NCI-H1048 (cell line): ENCODE measurements at places on chromosomes 16 and 17.

GRCh38 chr17:36880268-36880905 is 56.9 kb upstream of the LHX1 start:
- no peak for DNase-seq

DNA sequence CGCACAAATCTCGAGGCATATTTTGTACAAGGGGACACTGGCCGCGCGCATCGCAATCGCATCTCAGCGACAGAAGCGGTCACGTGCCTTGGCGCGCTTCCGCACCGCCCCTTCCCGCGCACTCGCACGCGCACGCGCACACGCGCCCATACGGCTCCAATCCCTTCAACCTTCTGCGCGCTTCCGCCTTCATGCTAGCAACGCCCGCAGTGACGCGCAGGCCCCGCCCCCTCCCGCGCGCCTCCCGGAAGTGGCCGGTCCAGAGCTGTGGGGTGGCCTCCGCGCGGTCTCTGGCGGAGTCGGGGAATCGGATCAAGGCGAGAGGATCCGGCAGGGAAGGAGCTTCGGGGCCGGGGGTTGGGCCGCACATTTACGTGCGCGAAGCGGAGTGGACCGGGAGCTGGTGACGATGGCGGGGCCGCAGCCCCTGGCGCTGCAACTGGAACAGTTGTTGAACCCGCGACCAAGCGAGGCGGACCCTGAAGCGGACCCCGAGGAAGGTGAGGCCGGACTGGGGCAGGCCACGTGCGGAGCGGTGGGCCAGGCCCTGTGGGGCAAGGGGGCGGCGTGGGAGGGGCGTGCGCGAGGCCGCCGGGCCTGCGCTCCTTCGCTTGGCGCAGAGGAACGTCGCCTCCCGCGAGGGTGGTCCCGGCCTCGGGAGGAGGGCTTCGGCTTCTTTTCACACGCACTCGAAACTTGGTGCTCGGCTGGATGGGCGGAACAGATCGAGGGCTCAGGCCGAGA is at the start of gene AATF:
Gene AATF (plus strand): TSS at position 238 of the 744 bp plus-strand sequence. CDS start 172 bp downstream, at position 410.
- peak; percentile 89 for DNase-seq

DNA sequence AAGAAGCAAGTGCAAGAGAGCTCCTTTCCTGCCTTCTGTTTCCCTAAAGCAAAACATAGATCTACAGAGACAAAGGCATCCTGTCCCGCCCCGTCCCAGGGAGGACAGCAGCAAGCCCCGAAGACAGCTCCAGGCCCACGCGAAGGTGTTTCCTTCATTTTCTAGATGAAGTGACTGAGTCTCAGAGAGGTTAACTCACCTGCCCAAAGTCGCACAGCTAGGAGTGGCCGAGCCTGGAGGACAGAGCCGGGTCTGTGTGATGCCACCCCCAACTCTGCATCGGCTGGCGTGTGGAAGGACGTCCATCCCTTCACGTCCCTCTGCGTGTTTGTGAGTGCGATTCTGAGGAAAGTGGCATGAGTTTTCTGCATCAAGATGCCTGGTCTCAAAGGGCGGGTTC is 187.2 kb upstream of the CHMP6 start:
- no peak for DNase-seq

- no peak for DNase-seq
Observed at GRCh38 chr16:27425961-27426360, 24.0 kb downstream of the IL21R start.

DNA sequence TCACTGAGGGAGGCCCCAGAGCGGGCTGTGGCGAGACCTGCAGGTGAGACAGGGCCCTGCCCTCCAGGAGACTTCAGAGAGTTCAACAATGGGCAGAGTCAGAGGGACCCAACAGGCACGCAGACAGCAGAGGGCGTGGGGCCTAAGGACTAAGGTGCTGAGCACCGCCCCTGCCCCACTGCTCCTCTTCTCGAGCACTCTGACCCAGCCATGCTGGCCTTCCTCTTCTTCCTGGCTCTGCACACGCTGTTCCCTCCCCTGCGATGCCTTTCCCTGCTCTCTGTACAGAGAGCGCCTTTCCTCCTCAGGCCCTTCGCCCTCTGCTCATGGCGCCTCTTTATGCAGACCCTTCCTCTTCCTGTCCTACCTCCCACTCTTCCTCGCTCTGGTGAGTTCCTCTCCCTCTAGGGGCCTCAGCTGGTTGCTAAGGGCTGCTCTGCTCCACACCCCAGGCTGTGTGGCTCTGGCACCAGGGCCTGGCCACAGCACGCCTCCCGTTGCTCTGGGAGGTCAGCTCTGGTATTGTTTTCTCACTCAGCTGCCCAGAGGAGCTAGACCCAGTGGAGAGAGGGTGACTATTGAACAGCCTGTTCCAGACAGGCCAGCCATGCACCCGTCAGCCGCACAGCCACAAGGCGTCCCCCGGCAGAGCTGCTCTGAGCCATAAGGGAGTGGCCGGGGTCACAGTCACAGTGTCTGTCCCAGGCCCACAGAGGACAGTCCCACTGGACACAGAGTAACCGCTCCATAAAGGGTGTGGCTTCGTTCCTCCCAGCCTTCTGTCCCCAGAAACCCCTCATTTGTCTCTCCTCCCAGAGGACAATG is 13.6 kb upstream of the RASD1 start:
- DNase-seq = no peak

DNA sequence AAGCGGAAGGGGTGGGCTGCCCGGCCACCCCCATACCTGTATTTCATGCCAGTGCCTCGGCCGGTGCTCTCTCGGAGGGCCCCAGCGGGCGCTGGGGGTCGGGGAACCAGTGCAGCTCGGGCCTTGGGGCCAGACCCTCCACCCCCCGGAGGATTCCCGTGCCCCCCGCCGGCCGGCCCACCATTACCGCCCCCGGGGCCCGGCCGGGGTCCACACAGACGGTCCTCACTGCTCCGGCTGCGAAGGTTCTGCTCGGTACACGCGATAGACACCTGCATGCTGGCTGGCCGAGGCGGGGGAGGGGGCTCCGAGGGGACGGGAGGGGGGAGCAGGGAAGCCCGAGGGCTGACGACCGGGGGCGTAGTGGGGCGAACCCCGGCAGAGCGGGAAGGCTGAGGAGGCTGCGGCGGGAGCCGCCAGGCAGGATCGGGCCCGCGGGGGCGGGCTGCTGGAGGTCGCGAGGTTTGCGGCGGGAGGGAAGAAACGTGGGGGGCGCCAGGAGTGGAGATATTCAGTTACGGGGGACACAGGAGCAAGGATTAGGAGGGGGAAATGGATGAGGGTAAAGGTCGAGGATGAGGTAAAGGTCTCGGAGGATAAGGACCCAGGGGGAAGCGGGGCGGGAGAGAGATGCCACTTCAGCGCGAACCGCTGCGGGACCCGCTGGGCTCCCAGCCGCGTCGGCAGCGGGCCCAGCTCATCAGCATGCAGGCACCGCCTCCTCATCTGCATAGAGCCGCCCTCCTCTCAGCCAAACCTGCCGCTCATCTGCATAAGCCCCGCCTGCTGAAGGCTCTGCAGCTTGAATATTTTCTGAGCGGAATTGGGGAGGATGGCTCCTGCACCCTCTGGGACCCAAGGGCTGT is at the start of gene KCNAB3:
Gene KCNAB3 (minus strand): TSS at position 699 of the 866 bp plus-strand sequence. CDS start 421 bp downstream, at position 278.
- peak; percentile 61 for DNase-seq

GRCh38 chr17:57106107-57106835 is 21.2 kb downstream of the AKAP1 start:
- DNase-seq = no peak

DNA sequence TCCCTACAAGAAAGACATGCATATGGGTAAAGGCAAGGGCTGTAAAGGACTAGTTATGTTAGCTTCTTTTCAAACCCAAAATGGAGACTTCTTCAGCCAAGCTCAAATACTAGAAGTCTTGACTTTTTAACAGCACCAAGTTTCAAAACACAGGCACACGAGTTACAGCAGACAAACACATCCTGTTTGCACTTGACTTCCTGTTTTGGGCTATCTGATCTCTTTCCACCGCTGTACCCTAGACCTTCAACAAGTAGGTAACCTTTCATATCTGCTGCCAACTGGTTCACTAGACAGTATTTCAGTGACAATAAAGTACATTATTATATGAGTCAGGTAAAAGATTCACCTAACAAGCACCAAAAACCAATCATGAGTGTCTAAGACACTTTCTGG is 12.3 kb downstream of the RFFL start:
- DNase-seq = no peak

DNA sequence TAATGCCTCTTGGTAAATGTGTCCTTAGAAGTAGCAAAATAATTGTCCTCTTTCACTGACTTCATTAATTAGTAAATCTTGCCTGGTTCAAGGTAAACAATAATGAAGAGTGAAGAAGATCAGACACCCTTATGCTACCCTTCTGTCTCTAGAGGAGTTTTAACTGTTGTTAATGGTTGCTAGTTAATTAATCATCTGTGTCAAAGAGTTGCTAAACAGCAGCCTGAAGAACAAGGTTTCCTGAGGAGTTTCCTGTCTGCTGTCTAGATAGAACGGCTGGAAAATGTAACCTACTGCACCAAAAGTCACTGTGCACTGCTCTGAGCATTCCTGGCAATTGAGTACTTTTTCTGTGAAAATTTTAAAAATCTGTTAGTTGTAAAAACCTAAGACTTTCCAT is 131.3 kb downstream of the NLK start:
- no peak for DNase-seq

DNA sequence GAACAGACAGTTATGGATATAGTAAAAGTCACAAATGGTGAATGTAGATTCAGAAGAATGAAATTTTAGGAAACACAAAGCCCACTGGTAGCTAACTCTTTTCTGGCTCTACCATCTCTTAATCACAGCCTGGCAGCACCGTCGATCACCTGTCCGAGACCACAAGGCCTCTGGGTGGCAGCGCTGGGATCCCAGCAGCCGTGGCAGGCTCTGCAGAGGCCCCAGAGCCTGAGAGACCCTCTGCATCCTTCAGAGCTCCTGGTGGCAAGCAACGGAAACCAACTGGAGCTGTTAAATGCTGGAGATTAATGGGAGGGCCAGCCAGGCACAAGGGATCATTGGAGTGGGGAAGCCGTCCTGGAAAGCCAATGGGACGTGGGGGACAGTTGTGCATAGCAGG is 26.3 kb downstream of the LAT start:
- no peak for DNase-seq

DNA sequence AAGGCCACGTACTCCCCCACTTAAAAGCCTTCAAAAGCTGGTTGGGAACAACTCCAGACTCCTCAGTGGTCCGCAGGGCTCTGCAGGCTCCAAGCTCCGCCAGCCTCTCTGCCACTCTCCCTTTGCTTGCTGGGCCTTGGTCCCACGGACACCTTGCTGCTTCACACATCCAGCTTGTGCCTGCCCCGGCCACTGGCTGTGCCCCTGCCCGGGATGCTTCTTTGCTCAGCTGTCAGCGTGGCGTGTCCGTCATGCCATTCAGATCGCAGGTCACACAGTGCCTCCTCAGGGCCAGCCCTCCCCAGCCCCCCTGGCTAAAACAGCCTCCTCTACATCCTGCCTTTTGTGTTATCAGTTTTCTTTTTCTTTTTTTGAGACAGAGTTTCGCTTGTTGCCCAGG is 11.8 kb downstream of the ASPHD1 start:
- no peak for DNase-seq

GRCh38 chr17:74950207-74950606 is 14.5 kb downstream of the OTOP3 start:
- DNase-seq = no peak

GRCh38 chr16:29790949-29791844 is 646 bp downstream of the KIF22 start:
- no peak for DNase-seq

DNA sequence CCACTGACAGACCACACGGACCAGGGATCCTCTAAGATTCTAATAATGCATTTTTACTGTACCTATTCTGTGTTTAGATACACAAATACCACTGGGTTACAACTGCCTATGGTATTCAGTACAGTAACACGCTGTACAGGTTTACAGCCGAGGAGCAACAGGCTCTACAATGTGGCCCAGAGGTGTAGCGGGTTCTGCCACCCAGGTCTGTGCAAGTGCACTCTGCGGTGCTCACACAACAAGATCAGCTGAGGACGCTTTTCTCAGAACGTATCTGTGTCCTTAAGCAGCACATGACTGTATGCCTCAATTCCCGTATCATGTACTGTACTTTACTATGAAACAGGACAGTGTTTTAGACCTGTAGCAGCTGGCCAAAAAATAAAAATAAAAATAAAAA is 6.5 kb downstream of the ZCCHC14 start:
- no peak for DNase-seq

- no peak for DNase-seq
Observed at GRCh38 chr16:70735141-70735979, 49.5 kb upstream of the MTSS2 start.

- DNase-seq = no peak
Observed at GRCh38 chr17:66950886-66951604, 13.5 kb upstream of the CACNG4 start.

GRCh38 chr17:19945009-19945626 is 32.5 kb downstream of the AKAP10 start:
- DNase-seq = no peak

DNA sequence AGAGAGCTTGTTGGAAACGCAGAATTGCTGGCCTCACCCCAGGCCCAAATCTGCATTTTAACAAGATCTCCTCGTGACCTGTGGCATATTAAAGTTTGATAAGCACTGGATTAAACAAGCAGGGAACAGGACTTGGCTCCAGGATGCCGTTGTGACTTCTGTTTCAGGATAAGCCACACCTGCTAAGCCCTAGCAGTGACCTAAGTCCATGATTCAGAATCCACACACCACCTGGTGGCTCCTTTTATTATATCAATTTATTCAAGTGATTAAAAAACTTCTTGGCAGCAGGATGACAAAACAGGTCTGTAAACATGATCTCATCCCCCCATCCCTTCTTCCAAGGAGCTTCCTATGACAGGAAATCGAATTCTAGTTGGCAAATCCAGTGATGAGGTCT is 9.1 kb downstream of the NAGPA start:
- DNase-seq = no peak

- DNase-seq = no peak
Observed at GRCh38 chr17:56976941-56977608, 856 bp upstream of the SCPEP1 start.

DNA sequence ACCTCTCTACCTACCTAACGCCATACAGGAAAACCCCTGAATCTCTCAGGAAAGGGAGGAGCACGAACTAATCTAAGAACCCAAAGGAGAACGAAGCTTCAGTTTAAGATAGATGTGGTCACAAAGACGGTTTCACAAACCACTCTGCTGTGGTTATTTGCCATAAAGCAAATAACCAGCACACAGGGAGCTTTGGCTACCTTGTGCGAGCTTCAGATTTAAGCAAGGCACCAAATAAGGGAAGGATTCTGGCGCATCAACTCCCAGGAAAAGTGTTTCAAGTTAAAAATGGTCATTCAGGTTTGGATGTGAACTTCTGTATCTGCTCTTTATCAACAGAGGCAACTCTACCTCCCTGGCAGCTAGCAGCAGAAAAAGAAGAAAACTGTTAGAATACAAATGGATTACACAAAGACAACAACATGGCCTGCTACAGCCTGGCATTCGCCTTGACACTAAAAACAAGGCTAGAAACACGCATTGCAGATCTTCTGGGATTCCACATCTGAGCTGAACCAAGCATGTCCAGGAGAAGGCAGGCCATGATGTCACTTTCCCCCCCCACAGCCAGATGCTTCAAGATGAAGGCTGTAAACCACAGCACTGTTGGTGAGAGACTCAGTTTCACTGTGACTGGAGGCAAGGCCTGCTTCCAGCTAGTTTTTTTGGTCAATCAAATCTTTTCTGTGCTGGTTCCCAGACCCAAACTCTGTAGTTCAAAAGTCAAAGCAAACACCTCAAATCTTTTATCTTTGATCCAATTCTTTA is 43.6 kb downstream of the SMG6 start:
- no peak for DNase-seq
